Activated naive CD4-positive, alpha-beta T cell treated with anti-CD3 and anti-CD28 coated beads, Interleukin-2, amount 50 U/mL, for 72 hours (primary cell): ENCODE measurements at places on chromosomes 11 and 22. TPM values are rescaled to one million over a fixed set of nuclear protein-coding genes. Genes with fewer than 3 reads are reported as not detected.

GRCh38 chr11:133601641-133602040 lies 69.3 kb upstream of the OPCML start:
- DNase-seq, result no peak

DNA sequence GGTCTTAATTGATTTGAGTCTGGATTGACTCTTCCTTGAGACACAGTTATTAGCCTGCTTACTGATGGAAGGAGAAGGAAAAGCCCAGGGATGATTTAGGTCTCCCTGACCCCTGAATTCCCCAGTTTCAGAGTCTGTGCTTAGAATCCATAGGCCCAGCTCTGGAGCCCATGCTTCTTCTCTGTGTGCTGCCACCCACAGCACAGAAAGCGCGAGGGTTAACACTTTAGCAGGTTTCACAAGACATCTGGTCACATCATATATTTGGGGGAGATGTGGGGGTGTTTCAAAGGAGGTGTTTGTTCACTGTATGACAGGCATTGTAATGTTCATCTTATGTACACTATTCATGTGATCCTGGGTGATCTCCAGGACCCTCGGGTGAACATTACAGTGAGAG lies 107.0 kb downstream of the PPP6R3 start:
- DNase-seq, result no peak

DNA sequence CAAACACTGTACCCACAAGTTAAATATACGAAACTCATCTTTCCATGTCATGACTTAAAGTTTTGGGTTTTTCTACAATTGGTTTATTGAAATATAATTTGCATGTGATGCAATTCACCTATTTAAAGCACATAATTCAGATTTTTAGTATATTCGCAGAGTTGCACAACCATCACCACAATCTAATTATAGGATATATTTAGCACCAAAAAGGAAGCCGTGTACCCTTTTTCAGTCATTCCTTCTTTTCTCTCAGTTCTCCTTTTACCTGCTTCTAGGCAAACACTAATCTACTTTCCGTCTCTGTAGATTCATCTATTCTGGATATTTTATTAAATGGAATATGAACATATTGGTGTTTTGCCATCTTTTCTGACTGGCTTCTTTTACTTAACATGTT lies 1458.1 kb upstream of the TENM4 start:
- DNase-seq, result no peak

Gene C11orf87
- total RNA-seq, result not detected

- no peak for DNase-seq
These were observed 309.4 kb upstream of the ZC3H12C start for GRCh38 chr11:109783840-109784239.

GRCh38 chr22:31937341-31937740 lies 7.0 kb upstream of the YWHAH start:
- DNase-seq, result no peak
